Activated gamma-delta T cell treated with Interleukin-2 at 50 U/mL for 16 hours (primary cell): ENCODE measurements at places on chromosomes 13 and 19.

GRCh38 chr13:21124852-21125251 is 51.5 kb downstream of the SKA3 start:
- no peak for DNase-seq

DNA sequence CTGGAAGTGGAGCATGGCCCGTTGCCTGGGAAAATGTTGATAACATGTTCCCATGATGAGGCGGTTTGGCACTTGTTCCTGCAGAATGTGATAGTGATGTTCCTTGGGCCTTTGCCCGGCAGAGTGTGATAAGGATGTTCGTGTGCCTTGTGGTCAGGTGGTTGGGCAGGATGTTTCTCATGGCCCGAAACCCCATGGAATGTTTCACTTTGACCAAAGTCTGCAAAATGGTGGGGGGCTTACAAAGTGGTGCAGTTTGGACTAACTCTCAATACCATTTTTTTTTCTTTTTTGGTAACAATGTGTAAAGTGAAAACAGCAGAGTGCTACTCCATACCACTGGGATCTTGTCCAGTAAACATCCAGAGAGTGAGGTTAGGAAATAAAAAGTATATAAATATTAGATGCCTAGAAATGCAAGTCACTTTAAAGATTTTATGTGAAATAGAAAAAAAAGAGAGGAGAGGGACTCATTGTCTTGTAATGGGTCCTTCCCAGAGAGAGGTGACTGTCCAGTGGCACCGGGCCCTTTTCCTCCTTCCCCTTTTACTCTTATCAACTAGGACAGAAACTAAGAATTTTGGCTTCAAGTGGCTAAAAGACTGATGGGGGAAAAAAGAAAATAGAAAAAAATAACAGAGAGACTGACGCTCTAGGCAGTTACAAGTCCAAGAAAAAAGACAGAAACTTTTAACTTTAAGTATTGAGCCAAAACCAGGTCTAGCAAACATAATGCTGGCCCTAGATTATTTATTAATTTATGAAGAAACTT is 5.7 kb downstream of the FPR3 start:
- no peak for DNase-seq

DNA sequence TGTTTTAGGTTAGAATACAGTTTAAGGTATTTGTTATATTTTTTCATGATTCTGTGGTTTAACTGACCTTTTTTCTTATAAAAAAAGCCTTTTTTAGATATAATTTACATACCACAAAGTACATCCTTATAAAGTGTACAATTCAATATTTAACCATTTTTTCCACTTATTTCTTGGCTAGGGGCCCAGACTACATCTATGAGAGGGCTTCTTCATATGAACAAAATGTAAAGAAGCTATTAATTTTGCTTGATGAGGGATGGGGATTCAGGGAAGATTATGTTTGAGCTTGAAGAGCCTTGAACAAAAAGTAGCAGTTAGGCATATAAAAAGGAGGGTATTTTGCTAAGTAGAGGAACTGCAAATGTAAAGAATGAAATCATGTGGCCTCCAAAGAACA is 2.2 kb downstream of the CCDC122 start:
- DNase-seq, result no peak

- no peak for DNase-seq
Observed at GRCh38 chr13:35593651-35594050, 117.2 kb upstream of the MAB21L1 start.

GRCh38 chr19:46798713-46799112 is 10.3 kb upstream of the SLC1A5 start:
- DNase-seq, result no peak

DNA sequence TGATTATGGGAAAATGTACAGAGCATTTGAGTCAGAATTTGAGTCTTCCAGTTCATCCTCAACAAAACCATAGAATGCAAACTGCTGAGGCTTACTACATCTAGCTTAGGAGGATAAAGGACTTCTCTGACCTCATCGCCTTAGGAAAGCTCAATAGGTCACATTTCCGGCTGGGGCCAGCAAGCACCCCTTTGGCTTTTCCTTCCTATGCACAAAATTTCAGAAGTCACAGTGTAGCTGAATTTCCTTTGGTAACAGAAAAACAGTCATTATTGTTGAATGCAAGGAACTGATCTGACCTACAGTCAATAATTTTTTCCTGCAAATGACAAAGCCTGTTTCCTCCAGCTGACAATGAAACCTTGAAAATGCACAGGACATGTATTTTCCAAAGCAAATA is 32.8 kb upstream of the LRCH1 start:
- no peak for DNase-seq

DNA sequence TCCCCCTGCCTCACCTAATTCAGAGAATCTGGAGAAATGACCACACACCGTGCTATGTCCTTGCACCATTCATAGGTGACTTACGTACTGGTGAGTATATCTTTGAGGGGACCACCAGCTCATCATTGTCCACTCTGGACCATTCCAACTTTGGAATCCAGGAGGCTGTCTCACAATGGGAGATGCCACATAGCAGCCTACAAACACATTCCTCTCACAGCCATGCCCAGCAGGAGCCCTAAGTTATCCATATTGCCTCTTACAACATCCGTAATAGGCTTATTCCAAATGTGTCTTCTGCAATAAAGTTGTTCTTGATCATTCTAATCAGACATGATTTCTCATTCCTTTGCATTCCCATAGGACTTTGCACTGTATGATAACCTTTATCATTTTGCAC is 436.7 kb downstream of the EFNB2 start:
- DNase-seq, result no peak
